ENCODE measurements at places on chromosomes 3 and 15.

DNA sequence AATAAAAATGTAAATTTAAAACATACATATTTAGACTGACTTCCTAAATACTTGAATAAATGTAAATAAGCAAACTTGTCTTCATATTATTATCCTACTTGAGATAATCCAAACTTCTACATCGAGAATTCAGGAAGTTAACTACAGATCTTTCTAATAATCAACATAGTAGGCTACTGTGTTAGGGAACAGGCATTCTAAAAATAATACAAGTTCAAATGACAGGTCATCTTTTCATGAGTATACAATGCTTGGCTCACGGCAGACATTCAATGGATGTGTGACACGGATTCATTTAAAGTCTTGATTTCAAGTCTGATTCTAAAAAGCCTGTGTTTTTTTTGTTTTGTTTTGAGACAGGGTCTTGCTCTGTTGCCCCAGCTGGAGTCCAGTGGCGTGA, 88.7 kb downstream of the BTD start:
- DNase-seq: no peak

- no peak for DNase-seq
These were observed 76.5 kb downstream of the B3GALNT1 start for GRCh38 chr3:161028555-161029153.

DNA sequence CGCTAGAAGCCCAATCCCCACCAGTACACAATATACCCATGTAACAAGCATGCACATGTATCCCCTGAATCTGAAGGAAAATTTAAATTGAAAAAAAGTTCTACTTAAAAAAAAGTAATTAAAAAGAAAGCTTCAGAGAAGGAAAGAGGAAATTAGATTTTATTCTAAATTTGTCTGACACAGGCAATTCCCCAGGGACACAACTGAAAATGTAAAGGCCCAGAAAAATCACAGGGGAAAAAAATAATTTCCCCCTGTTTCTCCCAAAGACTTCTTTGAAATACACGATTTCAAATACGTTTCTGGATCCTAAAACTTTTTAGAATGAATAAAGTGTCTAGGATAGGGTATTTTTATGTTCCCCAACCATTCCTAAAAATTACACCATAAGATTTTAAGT, 42.9 kb downstream of the SEMA5B start:
- no peak for DNase-seq

GRCh38 chr3:55624238-55624637, 137.1 kb upstream of the WNT5A start:
- DNase-seq: no peak

- DNase-seq: no peak
These were observed 25.4 kb upstream of the AVEN start for GRCh38 chr15:34064438-34064837.

GRCh38 chr3:170695486-170696064, 109.7 kb upstream of the SLC7A14 start:
- DNase-seq: no peak

- DNase-seq: no peak
These were observed 57.2 kb downstream of the P3H2 start for GRCh38 chr3:190063490-190063889.

DNA sequence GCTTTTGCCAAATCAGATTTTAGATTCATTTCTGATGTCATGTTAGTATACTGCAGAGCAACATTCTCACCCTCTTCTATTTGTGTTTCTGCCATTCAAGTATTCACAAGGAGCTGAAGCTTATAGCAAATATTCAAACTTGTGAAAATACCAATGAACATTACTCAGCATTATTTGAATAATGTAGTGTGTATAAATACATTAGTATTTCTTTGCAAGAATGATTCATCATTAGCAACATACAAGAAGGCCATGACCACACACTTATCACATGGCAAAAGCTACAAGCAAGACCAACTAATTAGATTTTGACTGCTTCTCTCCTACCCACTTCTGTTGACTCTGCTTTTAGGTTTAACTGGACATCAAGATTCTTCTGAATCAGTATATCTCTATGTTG, 124.9 kb downstream of the IGSF11 start:
- DNase-seq: no peak

GRCh38 chr3:135237371-135238143, 442.5 kb downstream of the EPHB1 start:
- no peak for DNase-seq

DNA sequence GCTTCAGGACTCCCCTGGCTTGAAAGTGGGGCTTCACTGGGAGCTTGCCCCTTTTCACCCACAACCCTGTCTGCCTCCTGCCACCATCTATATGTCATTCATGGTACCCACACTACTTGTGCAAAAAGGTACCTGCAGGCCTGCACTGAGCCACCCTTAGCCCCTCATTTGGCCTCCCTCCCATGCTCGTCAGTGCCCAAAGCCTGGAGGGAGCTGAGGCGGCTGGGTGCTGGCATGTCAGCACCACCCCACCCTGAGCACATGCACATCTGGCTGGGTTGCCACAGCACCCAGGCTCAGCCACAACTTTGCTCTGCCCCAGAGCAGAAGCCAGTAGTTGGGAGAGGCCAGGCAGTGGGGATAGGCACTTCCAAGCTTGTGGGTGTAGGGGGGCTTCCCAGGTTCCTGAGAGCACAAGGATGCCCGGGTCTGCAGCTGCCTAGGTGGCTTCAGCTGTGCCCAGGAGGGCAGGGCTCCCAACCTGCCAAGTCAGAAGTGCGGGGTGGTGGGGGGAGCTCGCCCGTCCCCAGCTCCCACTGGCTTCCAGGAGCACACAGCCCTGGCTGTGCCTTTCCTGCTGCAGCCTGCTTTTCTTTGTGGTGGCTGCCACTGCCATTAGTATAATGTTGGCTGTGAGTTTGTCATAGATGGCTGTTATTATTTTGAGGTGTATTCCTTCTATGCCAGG, 1054.6 kb upstream of the EPHA6 start:
- no peak for DNase-seq

GRCh38 chr3:40417845-40418543, 31.0 kb downstream of the ENTPD3 start:
- DNase-seq: no peak
